Activated CD4-positive, CD25-positive, alpha-beta regulatory T cell treated with anti-CD3 and anti-CD28 coated beads, Interleukin-2, amount 50 U/mL, for 24 hours (primary cell): ENCODE measurements at places on chromosomes 2 and 18.

GRCh38 chr18:598124-598589 is 1.4 kb downstream of the CLUL1 start:
- ATAC-seq: no peak

- ATAC-seq: no peak
These were observed 83.7 kb upstream of the RND3 start for GRCh38 chr2:150571121-150571520.

DNA sequence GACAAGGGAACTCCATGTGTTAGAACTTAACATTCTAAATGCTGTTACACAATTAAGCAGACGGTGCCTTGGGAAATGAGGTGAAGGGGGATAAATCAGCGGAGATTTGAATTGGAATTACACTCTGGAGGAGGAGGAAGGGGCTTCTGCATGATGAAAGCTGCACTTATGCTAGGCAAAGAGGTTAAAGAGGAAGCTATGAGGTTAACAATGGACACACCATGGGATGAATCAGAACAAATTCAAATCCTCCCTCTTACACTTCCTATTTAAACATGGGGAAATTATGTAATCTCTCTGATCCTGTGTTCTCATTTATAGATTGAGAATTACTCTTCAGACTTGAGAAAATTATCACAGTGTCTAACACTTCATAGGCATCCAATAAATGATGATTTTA is 121.5 kb upstream of the SIX2 start:
- ATAC-seq: no peak

GRCh38 chr2:70086838-70087701 is at the start of gene PCBP1:
TSS of gene PCBP1 (plus strand) at chr2:70087477. CDS start at chr2:70087744, 267 bp downstream.
- ATAC-seq: peak; percentile 49

GRCh38 chr2:84882414-84882738 is 1.5 kb upstream of the TRABD2A start:
- no peak for ATAC-seq

GRCh38 chr2:68414876-68415275 is 49.8 kb downstream of the PLEK start:
- ATAC-seq: no peak

- no peak for ATAC-seq
These were observed 9.0 kb upstream of the ATRAID start for GRCh38 chr2:27202854-27203253.

GRCh38 chr2:16260041-16260830 is 319.9 kb downstream of the MYCN start:
- no peak for ATAC-seq
